T-helper 9 cell (primary cell): ENCODE measurements at places on chromosomes 1 and 21.

- DNase-seq = no peak
These were observed 65.2 kb downstream of the CD247 start for GRCh38 chr1:167453123-167453522.

GRCh38 chr21:18468790-18469189 lies 65.2 kb upstream of the TMPRSS15 start:
- no peak for DNase-seq

DNA sequence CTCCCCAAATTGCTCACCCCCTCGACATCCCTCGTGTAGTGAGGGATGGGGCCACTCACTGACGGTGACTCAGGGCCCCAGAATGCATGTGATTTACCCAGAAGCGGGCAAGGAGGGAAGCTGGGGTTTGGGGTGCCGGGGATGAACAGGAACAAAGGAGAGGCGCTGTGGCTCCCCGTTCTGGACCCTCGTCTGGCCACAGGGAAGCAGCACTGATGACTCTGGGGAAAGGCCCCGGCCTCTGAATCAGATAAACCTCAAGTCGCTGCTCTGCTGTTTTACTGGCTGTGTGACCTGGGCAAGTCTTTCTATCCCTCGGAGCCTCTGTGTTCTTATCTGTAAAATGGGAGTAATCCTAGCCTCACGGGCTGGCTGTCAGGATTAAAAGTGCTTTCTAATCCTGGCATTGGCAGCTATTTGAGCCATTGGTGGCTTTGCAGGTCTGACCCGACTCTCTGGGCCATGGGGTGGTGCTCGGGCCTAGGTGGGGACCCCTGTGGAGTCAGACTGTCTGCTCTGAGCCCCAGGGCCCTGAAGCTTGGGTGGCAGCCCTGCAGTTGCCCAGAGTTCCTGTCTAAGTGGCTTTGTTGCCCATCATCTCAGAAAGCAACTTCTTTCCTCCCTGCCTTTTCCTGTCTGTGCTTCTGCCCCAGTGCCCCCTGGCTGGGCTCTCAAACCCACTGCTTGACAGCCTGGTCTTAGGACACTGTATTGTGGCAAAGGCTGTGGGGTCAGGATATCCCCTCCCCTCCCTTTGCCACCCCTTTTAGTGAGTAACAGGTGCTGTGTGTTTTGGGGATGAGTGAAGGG lies 5.5 kb downstream of the TNFRSF1B start:
- DNase-seq = peak; percentile 53

DNA sequence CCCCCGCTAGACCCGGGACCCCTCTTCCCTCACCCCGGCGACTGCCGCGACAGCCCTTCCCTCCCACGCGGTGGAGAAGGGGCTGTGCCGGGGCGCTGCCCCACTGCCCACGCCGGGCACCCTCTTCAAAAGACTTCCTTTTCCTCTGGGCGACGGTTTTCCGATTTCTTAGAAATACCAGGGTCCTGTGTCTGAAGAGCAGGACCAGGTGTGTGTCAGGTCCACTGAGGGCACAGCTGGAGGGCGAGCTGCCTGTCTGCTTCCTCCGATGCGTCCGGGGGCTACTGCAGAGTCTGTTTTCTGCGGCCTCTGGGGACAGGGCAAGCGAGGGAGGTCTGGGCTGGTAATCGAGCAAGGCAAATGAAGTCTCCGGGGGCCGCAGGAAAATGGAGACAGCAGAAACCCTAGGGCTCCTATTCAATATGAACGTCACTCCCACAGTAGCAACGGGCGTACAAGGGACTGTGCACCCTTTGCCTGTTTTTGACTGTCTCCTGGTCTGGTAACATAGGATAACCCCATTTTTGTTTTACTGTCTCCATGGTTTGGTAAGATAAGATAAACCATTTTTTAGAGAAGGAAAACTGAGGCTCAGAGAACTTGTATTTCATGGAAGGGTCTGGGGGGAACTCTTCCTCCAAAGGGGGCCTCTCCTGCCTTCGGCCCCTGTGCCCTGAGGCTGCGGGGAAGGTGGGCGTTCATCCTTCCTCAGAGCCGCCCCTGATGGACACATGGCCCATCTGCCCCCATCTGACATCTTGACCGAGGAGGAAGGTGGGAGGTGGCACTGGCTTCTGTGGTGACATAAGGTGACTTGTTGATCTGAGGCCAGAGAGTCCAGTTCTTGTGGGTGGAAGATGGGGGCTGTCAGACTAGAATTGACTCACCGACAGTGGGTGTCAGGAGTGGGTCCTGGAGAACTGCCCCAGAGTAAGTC lies 970 bp downstream of the TNFRSF1B start:
- DNase-seq = no peak

DNA sequence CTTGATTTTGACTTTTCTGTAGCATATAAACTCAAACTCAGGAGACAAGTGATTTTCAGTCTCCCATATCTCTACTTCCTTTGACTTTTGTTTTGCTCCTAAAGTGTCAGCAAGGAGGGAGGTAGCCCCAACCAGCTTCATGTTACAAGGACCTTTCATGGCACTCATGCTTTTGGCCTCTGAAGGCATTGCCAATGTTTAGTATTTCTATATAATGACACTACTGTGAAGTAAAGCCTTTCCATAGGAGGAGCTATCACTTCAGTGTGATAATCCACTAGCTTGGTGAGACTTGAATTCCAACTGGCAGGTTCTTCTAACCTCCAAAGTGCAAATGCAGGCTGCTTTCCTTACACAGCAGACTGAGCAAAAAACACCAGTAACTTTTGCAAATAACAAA lies 14.4 kb downstream of the COLGALT2 start:
- no peak for DNase-seq

DNA sequence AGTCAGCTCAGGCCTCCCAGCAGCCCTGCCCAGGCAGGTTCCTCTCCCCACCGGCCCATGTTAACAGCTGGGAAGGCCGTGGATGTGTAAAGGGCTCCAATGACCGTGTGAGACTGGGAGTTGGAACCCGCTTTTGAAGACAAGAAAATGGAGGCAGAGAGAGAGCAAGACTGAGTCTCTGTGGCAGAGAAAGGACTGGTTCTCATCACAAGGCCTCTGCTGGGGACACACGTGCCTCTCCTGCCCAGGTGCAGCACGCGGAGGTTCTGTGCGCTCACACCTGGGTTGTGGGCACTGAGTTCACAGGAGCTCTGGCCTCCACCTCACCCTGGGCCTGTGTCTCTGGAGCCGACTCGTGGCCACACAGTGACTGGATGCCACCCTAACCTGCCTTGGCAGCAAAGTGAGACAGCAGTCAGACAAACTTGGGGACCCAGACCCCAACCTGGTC lies 27.0 kb downstream of the RUNX3 start:
- no peak for DNase-seq

GRCh38 chr1:113935970-113936369 lies 6.8 kb downstream of the HIPK1 start:
- no peak for DNase-seq

DNA sequence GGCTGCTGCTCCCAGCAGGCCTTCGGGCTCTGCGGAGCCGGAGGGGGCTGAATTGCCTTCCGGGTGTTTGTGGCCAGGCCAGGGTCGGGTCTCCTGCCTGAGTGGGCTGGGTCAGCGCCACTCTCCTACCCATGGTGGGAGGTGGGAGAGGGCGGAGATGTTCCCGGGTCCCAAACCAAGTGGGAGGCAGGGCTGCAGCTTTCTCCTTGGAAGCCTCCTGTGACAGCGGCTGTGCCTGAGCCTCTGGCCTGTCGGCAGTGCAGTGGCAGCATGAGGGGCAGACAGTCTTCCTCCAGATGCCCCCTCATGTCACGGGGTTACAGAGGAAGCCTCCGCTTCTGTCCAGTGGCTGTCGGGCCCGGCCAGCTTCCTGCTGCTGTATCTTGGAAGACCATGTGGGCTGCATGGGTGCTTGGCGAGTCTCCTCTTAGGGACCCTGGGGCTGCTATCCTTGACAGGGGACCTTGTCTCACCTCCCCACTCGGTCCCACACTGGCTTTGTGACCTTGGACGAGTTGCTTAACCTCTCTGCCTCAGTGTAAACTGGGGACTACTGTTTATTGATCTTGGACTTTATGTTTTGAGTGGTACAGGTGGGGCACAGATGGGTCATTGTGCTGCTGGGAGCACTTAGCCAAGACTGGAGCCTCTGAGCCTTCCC lies 4.3 kb downstream of the SKI start:
- DNase-seq = no peak

DNA sequence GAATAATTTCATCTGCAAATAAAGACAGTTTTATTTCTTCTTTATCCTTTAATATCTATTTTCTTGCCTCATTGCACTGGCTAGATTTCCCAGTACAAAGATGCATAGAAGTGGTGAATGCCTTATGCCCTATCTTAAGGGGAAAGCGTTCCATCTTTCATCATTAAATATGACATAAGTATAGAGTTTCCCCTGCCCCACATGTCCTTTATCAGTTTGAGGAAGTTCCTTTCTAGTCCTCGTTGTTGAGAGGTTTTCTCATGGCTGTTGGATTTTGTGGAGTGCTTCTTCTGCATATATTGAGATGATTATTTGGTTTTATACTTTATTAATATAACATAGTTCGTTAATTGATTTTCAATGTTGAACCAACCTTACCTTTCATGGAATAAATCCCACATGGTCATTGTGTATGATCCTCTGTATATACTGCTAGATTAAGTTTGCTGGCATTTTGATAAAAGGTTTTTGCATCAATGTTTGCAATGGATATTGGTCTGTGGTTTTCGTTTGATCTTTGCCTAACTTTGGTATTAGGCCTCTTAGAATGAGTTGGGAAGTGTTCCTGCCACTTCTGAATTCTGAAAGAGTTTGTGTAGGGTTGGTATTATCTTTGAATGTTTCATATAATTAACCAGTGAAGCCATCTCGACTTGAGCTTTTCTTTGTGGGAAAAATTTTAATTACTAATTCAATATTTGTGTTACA lies 15.6 kb downstream of the PRKACB start:
- no peak for DNase-seq

DNA sequence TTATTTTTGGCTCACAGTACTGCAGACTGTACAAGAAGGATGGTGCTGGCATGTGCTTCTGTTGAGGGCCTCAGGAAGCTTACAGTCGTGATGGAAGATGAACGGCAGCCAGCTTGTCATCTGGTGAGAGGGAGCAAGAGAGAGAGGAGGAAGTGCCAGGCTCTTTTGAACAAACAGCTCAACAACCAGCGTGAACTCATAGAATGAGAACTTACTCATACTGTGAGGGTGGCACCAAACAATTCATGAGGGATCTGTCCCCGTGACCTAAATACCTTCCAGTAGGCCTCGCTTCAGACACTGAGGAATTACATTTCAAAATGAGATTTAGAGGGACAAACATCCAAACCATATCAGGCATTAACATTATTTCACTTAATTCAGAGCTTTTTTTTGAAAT lies 84.7 kb downstream of the PKN2 start:
- no peak for DNase-seq

GRCh38 chr1:198701250-198701649 lies 62.4 kb downstream of the PTPRC start:
- no peak for DNase-seq

GRCh38 chr1:2194898-2195673 lies 514 bp upstream of the FAAP20 start:
- peak; percentile 84 for DNase-seq

GRCh38 chr21:16342932-16343331 lies 613.1 kb downstream of the USP25 start:
- no peak for DNase-seq

DNA sequence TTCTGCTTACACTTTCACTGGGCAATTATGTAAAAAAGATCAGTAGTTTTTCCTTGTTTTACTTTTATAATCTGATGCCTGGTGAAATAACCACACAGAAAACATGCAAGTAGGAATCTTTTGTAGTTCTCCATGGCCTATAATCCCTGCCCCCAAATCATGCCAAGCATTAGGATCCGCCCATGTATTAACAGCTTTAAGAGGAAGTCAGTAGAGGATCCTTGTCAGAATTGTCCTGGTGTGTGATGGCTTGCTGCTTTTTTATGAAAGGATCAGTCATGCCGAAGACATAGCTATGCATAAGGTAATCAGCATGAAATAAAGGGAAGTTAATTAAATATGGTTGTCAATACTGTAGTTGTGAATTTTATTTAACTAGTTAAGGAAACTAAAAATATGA lies 20.0 kb downstream of the ADGRL2 start:
- DNase-seq = no peak

DNA sequence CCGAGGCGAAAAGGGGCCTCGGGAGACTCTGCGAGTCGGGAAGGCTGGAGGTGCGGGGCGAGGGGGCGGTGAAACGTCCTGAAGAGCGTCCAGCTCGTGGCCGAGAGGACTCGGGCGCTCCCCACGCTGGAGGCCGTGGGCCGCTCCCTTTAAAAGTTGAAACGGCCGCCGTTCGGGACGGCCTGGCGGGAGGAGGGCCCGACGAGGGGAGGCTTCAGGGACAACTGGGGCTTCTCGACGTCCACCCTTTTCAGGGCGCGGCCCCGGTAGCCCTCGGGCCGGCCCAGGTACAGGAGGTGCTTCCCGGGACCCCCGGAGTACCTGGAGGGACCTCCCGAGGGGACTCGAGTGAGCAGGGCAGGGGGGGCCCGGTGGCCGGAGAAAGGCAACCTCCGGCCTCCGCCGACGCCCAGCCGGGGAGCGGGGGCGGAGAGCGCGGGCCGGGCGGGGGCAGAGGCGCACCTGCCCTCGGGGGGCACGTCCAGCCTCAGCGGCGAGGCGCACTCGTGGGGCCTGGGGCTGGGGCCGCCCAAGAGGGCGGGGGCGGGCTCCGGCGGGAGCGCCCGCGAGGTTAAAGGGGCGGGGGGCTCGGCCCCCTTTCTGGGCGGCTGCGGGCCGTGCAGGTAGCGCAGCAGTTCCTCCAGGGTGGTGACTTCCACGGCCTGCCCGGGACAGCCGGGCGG lies 14.0 kb downstream of the SEMA6C start:
- DNase-seq = no peak

- DNase-seq = no peak
These were observed 15.3 kb downstream of the URB2 start for GRCh38 chr1:229641306-229641705.

DNA sequence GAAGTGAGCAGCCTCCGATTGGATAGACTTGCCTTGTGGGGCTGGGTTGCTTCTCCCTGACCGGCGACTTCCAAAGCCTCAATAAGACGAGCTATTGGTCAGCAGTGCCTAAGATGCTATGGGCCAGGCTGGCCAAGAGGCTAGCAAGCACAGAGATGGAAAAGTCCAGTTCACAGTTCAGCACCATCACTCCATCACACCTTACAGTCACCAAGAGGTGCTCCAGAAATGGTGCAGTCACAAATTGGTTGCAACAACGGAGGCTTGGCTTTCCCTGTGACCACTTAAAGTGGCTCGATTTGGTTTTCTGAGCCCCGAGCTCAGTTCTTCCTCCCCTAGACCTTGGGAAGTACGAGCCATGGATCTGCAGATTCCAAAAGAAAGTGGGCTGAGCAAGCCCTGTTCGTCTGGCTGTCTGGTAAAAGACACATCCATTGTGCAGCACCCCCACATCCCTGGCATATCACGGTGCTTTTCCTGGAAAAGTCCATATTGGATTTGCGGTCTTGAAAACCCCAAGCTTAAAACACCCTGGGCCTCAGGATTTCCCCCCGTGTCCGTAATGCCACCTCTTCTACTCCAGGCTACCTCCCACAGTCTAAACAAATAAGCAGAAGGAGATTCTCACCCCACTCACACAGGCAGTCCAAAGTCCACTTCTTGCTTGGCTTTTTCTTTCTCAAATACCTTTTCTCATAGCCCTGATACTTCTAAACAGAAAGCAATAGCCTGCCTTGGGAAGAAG lies 1.3 kb downstream of the SLAMF1 start:
- no peak for DNase-seq

GRCh38 chr21:41887667-41888066 lies 8.5 kb upstream of the PRDM15 start:
- DNase-seq = no peak

GRCh38 chr1:38923607-38924006 lies 18.0 kb downstream of the RHBDL2 start:
- DNase-seq = no peak

- no peak for DNase-seq
These were observed 16.3 kb upstream of the GADD45A start for GRCh38 chr1:67668660-67669059.
